ENCODE measurements at places on chromosomes 1 and 21.

DNA sequence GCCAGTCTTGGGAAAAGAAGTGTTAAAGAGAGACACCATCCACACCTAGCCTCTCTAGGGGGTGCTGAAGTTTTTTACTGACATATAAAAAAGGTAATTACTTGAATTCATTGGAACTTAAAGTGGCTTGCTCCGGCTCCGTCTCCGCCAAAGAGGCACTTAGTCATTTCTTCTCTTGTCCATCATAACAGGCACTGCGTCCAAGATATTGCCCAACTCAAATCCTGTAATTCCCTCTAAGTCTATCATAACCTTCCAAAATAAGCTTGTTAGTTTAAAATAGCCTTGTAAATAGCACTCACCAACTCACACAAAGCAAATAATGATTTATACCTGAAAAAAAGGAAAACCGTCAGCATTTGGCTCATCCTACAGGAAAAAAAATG is 160.5 kb downstream of the ZBTB18 start:
- DNase-seq = no peak

DNA sequence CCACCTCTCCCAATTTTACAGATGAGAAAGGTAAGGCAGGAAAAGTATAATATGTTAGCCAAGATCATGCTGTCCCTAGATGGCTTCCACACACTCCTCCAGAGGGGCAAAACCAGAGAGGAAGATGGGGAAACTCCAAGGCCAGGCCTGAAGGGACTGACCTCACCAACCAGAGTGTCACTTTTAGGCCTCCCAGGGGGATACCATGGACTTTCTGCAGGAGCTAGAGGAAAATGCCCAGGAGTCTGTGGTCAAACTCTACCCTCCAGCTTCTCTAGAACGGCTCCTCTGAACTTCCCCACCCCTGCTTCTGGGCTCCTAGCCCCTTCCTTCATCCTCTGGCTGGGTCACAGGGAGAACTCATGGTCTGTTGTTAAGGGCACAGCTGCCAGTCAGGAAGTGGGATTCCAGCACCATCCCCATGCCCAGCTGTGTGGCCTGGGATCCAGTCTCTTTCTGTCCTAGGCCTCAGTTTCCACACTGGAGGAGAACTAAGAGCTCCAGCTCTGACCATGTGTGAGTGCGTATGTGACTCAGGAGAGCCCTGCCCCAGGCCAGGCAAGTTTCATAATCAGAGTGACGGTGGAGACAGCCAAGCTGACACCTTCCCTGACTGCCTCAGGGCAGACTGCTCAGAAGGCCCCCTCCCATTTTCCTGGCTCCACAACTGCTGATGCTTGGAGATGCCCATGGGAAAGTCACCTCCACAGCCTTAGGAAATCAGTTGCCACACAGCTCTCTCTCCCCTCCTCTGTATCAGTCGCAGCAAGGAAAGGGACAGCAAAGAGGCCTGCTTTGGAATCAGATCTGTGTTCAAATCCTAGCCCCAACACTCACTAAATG is 1.9 kb downstream of the IGSF8 start:
- no peak for DNase-seq

DNA sequence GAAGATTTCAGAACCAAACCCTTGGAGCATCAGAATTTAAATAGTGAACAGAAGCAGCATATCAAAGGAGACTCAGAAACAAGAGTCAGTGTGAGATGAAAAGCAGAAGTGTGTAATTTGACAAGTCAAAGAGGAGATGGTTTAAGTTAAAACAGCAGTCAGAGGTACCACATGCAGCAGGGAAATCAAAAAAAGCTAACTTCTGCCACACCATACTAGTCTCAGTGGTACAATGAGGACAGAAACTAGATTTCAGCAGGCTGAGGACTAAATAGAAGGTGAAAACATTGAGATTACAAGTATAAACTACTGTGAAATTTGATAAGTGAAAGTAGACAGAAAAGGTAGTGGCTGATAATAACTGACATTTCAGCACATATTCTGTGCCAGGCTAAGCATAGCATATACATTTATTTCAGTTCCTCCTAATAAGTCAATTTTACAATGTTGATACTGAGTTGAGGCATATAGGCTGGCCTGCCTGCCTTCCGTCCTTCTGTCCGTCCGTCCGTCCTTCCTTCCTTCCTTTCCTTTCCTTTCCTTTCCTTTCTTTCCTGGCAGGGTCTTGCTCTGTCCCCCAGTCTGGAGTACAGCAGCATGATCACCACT is 12.6 kb downstream of the SUCO start:
- DNase-seq = no peak

DNA sequence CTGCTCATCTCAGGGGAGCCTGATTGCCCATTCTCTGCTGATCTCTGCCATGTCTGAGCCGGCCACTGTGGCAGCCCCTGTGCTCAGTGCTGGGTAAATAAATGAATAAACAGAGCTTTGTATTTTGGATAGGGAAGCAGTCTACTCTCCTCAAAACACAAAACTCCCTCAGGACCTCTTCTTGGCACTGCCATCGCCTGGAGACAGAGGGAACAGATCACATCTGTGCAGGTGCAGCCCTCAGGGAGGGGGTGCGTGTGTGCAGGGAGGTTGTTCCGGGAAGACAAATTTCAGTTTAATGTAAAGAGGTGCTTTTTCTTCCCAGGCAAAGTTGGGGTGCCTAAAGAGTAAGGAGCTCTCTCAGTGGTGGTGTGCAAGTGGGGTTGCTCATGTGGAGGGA is 7.7 kb upstream of the FAM167B start:
- DNase-seq = no peak

DNA sequence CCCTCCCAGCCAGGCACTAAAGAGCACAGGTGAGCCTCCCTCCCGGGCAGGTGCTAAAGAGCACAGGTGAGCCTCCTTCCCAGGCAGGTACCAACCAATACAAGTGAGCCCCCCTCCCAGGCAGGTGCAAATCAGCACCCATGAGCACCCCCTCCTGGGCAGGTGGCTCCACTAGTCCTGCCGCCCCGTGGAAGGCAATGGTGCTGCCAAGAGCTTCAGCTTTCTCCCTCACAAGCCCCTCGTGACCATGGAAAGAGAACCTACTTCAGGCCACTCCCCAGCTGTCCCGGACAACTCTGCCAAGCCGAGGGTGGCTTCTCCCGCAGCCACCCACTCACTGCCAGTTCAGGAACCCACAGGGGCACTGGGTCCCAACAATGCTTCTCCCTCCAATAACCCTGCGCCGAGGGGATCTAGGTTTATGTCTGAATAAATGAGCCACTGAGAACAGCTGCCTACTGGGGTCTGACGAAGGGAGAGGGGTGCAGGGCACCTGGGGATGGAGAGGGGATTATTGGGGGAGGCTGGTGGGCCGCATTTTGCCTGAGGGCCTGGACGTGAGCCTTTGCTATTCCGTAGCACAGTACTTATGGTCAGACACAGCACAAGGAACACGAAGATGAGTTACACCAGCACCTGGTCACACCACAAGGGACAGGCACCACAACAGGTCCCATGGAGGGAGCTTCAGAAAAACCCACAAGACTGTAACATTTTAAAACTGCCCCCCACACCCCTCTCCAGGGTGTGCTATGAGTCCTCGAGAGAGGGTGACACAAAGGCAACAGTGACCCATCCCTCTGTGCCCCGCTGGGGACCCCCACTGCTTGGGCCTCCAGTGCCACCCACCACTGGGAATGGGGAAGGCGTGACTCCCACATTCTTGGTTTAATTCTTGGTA is 46.3 kb downstream of the PRDM15 start:
- no peak for DNase-seq

GRCh38 chr1:71222668-71223067 is 141.8 kb upstream of the ZRANB2 start:
- DNase-seq = no peak
